B cell (primary cell): ENCODE measurements at places on chromosomes 16 and 17. TPM values are rescaled to one million over a fixed set of nuclear protein-coding genes. Genes with fewer than 3 reads are reported as not detected.

GRCh38 chr17:32742681-32743538 is 134.0 kb downstream of the MYO1D start:
- H3K27me3 ChIP-seq: no peaks in the 10 kb centered on the region
- no peak for DNase-seq
- no peak overlapping the region for H3K27ac ChIP-seq
- H3K36me3 ChIP-seq: no peaks in the 10 kb centered on the region
- H3K4me3 ChIP-seq: no peak overlapping the region

The CCL11 gene
- not detected in 2 replicates for total RNA-seq

The GSG1L gene
- total RNA-seq: not detected in 2 replicates

The MYH13 gene
- not detected in 2 replicates for total RNA-seq

GRCh38 chr17:8740486-8740885 is 4.2 kb downstream of the CCDC42 start:
- DNase-seq: peak; percentile 70
- H3K4me1 ChIP-seq: peaks cover 26% of the 10 kb centered on the region
- no peaks in the 10 kb centered on the region for H3K36me3 ChIP-seq
- no peaks in the 10 kb centered on the region for H3K27me3 ChIP-seq

- H3K36me3 ChIP-seq: no peaks in the 10 kb centered on the region
- no peak for DNase-seq
- H3K4me1 ChIP-seq: no peaks in the 10 kb centered on the region
- H3K4me3 ChIP-seq: no peak overlapping the region
Measured at GRCh38 chr17:73769479-73769878, 125.2 kb upstream of the SDK2 start.

DNA sequence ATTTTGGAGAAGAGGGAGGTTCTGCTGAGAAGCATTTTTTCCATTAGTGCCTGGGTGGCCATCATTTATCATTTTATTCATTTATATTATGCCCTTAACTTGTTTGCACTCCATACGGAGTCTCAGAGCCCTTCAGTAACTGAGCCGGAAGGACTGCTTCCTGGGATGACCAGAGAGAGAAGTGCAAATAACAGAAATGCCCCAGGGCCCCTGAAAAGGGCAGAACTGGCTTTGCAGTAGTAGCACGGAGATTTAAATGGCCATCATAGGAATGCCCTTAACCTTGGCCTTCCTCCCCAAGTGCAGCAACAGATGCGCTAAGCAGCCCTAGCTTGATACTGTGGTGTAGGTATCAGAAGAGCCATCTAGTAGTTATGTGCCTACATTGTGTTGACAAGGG is 58.5 kb downstream of the NUP93 start:
- no peak overlapping the region for H3K27ac ChIP-seq
- peaks cover 2% of the 10 kb centered on the region for H3K36me3 ChIP-seq
- no peaks in the 10 kb centered on the region for H3K4me1 ChIP-seq
- no peaks in the 10 kb centered on the region for H3K27me3 ChIP-seq
- H3K4me3 ChIP-seq: no peak overlapping the region

GRCh38 chr17:12627177-12627629 is 38.5 kb upstream of the MYOCD start:
- H3K27me3 ChIP-seq: no peaks in the 10 kb centered on the region
- DNase-seq: no peak
- no peaks in the 10 kb centered on the region for H3K36me3 ChIP-seq
